Urinary bladder (tissue), 4 donors: ENCODE measurements at places on chromosomes 3 and 15. TPM values are rescaled to one million over a fixed set of nuclear protein-coding genes. Genes with fewer than 3 reads are reported as not detected.

The TMEM39A gene
- 85.2 TPM for total RNA-seq

The SCAMP5 gene
- total RNA-seq = 6.9 TPM

GRCh38 chr3:154664714-154665113 lies 234.7 kb upstream of the GPR149 start:
- DNase-seq = no peak

DNA sequence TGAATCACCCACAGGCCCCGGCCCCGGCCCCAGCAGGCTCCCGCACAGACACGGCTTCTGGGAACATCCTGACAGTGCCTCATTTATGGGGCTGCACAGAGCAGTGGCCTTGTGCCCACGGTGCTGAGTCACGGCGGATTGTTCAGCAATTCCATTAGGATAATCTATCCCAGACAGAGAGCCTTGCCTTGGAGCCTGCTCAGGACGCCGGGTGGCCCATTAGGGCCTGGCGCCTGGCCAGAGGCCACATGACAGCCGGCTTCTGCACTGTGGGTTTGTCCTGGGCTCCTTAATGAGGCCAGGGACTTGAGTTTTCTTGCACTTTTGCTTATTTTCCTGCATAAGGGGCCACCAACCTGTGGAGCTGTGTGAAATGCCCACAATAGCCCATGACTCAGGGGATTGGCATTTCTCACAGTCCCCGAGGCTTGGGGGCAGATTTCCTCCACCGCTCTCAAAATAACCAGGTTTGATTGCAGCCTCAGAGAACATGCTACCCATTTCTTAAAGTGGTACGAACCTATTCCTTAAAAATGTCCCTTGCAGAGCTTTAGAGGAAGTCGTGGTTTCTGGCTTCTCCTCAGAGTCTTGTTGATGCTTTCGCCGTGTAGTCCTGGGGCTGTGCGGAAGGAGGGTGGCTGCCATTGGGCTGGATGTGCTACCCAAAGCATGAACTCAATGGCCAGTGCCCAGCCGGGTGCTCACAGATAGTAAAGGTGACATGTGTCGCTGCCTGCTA lies 19.0 kb downstream of the SYNM start:
- DNase-seq = peak; percentile 50

- DNase-seq = no peak
Measured at GRCh38 chr15:95302206-95302605, 1028.3 kb upstream of the NR2F2 start.

DNA sequence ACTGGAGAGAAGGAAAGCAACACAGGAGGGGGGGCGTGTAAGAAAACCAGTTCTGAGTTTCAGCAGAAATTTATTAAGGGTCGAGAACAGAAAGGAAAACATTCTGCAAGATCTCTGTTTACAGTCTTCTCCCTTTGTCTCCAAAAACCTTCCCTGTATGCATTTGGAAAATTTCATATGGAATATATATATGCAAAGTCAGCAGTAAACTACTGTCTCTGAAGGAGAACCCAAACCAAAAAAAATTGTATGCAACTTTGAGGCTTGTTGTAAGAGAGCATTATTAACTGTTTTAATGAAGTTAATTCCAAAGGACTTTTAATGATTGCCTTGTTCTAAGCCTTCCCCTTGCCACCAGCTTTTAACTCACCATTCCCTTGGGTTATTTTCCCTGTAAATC lies 238.2 kb upstream of the GPR149 start:
- no peak for DNase-seq

GRCh38 chr15:40714144-40714543 lies 19.2 kb downstream of the RAD51 start:
- no peak for DNase-seq
